ENCODE measurements at places on chromosomes 12 and 14. TPM values are rescaled to one million over a fixed set of nuclear protein-coding genes. Genes with fewer than 3 reads are reported as not detected.

Gene LIN7A
- 57.8 TPM for total RNA-seq

Gene SERPINA9
- total RNA-seq, result not detected

- no peak for DNase-seq
Observed at GRCh38 chr12:12583510-12584178, 21.0 kb upstream of the DUSP16 start.

DNA sequence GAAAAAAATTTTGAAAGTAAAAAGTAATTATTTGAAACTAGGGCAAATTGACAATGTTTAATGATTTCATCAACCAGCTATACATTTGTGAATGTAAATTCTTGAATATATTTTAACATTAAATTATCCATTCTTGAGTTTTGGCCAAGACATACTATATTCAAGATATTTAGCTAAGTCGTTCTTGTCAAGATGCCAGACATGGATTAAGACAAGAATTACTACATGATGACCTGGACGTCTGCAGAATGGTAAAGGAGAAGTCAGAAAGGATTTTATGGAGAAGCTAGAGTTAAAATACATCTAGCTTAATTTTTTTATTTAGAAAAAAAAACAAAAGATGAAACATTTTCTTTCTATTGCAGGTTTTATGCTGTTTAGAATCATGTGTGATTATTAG is 255.8 kb downstream of the TMTC2 start:
- DNase-seq, result no peak

DNA sequence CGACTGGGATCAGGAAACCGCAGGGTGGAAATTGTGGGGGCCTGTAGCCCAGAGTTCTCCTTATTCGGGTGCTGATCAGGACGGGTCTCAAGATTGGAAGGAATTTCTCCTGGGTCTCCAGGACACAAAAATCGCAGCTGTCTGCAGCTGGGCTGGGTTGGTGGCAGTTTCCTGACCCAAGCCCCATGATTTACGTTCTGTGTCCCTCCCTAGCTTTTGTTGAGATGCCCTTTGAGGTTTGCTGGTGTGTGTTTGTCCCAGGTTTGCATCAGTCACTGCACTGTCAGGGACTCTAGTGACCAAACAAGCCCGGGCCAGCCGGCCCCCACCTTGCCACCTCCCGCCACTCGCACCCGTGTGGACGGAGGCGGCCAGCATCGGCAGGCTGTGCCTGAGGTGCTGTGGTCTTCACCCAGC is 89.5 kb downstream of the FBXL14 start:
- no peak for DNase-seq

DNA sequence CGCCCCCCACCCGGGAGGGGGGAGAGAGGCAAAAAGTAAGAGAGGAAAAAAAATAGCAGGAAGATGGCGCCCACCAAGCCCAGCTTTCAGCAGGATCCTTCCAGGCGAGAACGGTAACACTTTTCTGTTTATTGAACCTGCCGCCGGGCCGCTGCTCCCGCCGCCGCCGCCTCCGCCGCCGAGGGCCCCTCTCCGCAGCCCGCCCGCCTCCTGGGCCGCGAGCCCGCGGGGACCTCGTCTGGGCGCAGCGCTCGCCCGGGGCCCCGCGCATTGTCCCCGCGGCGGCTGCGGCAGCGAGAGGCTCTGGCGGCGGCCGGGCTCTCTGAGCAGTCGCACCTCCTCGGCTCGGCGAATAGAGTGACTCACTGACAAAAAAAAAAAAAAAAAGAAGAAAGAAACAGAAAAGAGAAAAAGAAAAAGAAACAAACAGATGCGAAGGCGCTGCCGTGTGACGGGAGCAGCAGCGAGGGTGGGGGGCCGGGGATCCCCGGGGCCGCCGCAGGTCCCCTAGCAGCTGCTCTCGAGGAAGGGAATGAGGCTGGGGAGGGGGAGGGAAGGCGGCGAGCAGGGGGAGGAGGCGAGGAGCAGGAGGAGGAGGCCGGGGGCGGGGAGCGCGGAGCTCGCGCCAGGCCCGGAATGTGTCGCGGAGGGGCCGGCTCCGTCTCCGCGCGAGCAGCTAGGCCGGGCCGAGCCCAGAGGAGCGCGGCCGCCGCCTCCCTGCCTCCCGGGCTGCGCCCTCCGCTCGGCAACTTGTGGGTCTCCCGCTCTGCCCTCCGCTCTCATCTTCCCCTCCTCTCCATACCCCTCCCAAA is 781 bp downstream of the NPAS3 start:
- DNase-seq, result peak; percentile 90

- DNase-seq, result no peak
Observed at GRCh38 chr14:104440297-104440956, 139.1 kb upstream of the C14orf180 start.
